Kidney epithelial cell (primary cell): ENCODE measurements at places on chromosomes 12 and 14.

DNA sequence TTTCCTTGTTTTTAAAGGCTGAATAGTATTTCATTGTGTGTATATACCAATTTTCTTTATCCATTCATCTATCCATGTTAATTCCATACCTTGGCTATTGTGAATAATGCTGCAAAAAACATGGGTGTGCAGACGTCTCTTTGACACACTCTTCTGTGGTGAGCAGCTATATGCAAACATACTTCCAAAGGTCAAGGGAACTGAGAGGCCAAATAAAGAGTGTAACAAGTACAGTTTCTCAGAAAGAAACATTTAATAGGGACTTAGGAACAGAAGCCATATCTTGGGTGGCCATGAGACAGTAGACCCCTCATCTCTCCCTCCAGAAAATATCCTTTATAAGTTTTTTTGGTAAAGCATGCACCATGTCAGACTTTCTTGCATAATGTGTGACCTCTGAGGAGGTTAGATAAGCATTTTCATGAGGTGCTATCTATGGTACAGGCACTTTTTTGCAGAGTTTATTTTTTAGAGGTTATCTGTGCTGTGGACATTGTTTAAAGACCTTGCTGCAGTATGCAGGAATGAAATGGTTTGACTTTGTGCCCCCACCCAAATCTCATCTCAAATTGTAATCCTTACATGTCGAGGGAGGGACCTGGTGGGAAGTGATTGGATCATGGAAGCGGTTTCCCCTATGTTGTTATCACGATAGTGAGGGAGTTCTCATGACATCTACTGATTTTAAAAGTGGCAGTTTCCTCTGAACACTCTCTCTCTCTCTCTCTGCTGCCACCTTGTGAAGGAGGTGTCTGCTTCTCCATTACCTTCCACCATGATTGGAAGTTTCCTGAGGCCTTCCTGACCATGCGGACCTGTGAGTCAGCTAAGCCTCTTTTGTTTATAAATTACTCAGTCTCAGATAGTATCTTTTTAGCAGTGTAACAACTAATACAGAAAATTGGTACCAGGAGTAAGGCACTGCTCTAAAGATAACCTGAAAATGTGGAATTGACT, 1202.3 kb downstream of the GALC start:
- DNase-seq = no peak

- no peak for DNase-seq
These were observed 99.0 kb downstream of the GARIN6 start for GRCh38 chr12:99746538-99746937.

DNA sequence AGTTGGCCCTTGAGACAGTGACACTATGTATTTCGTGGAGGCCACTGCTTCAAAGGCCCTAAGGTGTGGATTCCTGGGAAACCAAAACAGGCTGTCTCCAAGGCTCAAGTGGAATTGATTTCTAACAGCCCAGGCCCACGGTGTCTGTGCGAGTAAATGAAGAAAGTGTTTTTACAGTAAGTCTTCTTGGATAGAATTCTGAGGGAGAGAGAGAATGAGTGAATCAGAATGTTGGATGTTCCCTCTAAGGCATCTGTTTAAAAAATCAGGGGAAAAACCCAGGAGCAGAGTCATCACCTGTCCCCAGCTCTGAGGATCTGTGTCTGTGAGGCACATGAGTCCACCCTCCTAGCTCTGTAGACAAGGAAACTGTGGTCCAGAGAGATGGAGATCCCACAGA, 22.3 kb upstream of the BDKRB1 start:
- no peak for DNase-seq

DNA sequence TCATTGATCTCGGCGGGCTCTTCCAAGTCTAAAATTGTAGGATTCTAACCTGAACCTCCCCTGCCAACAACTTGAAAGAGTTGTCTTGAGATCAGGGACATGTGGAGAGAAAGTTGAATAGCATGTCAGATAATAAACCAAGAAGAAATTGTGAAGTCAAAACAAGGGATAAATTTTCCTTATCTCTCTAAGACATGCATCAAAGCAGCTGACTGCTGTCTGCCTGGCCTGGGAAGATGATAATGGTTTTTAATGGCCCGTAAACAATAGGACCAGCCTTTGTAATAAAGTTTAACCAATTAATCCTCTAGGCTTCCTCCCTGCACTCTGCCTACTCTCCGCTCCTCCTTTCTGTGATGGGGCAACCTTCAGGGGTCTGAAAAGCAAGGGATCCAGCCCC, 67.9 kb downstream of the DPF3 start:
- DNase-seq = no peak

- DNase-seq = no peak
These were observed 157.5 kb downstream of the C12orf75 start for GRCh38 chr12:105487963-105488362.

- DNase-seq = no peak
These were observed 74.6 kb downstream of the SCARB1 start for GRCh38 chr12:124788936-124789555.

- DNase-seq = no peak
These were observed 256.2 kb downstream of the BCL11B start for GRCh38 chr14:99015833-99016232.

DNA sequence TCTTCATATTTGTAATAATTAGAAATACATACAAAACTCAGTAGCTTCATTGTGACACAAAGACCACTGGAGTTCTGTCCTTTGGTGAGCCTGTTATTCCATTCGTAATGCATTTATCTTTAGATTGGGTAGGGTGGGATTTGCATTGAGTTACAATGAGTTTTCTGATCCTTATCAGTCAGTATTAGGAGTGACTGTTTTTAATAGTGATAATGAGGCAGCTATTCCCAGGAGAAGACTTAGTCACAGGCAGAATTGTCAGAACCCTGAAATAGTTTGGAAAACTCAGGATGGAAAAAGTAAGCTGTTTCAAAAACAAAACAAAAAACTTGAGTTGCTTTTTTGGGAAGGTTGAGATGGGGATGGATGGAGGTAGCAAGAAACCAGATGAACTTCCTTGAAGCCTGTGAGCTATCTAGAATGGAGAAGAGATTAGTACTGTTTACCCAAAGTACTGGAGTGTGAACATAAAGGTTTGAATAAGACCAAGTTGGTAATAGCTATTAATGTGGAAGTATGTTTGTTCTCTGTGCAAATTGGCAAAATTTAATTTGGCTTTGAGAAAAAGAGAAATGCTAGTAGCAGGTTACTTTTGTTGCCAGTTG, 38.6 kb downstream of the FBXO34 start:
- no peak for DNase-seq

- DNase-seq = no peak
These were observed at the start of gene NAA25 for GRCh38 chr12:112108202-112109079. TSS of gene NAA25 (minus strand) at chr12:112108783. CDS start at chr12:112108773, 10 bp downstream.

- DNase-seq = no peak
These were observed 352.7 kb downstream of the SYT1 start for GRCh38 chr12:79217306-79217705.

DNA sequence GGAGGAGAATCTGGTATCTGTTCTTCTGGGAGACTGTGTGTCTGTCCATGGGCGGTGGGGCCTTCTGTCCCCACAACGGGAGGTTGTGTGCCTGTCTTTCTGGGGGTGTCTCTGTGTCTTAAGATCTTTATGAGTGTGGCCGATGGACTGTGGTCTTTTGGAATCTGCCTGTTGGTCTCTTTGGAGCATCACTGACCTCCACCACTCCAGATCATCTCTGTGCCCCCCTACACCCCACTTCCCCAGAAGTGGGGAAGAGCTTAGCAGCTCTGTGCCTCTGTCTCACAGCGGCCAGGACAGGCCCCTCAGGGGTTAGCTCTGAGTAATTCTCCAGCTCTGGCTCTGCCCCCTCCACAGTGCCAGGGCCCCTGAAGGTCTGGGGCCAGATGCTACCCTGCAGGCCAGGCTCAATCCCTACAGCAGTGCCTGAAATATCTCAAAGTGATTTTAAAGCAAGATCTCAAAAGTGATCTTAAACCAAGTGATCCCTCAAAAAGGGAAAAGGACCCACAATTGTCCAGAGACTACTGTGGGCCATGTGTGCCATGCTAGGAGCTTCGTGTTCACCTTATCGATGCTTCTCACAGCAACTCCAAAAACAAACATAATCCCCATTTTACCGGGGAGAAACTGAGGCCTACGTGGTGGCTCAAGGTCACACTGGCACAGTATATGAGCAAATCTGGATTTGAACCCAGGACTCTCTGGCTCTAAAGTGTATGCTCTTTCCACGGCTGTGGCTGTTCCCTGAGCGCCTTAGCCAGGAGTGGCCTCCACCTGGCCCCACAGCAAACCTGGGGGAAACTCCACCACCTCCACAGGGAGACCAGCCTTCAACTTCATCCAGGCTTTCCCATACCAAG, 26.0 kb upstream of the KRT78 start:
- no peak for DNase-seq

- DNase-seq = no peak
These were observed 37.7 kb downstream of the RASAL1 start for GRCh38 chr12:113097716-113098440.

GRCh38 chr14:60254176-60254575, 5.2 kb downstream of the PPM1A start:
- DNase-seq = no peak

- DNase-seq = no peak
These were observed 85.7 kb downstream of the PPP2R5E start for GRCh38 chr14:63457498-63457897.

GRCh38 chr12:69254046-69254445, 14.7 kb downstream of the CPSF6 start:
- DNase-seq = no peak

DNA sequence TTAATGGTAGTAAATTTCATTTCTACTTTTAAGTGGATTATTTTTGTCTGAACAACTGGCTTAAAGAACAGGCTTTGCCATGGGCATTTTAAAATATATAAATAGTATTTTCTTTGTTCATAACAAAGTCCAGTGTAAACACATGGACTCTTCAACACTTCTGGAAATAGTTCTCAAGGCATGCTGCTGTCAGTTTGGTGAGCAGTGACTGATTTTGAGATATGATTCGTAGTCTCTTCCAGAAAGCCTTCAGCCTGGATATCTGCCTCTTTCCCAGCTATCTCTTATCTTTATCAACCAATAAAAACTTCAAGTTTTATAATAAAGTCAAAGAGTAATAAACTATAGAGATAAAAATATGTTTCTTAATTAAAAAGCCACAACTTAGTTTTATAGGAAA, 110.7 kb downstream of the NAV3 start:
- DNase-seq = no peak

DNA sequence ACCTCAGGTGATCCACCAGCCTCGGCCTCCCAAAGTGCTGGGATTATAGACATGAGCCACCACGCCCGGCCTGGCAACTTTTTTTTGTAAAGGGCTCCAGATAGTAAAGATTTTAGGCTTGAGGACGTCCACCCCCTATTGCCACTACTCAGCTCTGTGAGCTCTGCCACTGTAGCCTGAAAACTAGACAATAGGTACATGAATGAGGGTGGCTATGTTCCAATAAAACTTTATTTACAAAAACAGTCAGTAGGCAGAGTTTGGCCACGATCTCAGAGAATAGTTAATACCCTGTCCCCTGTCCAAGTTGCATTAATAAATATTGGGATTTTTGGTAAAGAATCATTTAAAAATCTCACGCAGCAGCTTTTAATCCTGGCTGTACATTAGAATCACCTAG, 90.1 kb downstream of the FOXN4 start:
- no peak for DNase-seq

DNA sequence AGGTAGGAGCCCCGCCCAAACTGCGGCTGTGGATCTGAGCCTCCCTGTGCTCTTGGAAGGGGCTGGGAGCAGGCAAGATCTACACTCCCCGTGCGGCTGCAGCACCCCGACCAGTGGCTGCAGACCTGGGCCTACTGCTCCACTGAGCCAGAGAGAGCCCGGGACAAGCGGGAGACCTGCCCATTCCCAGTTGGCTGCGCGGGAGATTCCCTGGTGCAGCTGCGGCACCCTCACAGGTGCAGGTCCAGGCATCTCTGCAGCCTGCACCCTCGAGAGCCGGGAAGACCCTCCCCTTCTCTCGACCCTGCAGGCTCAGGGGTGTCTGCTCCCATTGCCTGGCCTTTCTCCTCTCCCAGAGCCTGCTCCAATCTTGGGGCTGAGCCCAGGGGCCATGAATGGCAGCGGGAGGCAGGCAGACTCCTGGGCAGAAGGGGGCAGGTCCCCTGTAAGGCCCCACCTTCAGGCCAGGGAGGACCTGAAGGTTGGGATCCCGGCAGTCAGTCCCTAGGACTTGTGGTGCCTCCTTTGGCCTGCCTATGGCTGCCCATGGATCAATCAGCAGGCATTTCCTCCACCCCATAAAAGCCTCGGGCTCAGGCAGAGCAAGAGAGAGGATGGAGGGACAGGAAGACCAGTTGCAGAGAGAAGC, 8.8 kb upstream of the A2M start:
- DNase-seq = no peak

GRCh38 chr12:44889162-44889561, 13.0 kb upstream of the NELL2 start:
- DNase-seq = no peak

DNA sequence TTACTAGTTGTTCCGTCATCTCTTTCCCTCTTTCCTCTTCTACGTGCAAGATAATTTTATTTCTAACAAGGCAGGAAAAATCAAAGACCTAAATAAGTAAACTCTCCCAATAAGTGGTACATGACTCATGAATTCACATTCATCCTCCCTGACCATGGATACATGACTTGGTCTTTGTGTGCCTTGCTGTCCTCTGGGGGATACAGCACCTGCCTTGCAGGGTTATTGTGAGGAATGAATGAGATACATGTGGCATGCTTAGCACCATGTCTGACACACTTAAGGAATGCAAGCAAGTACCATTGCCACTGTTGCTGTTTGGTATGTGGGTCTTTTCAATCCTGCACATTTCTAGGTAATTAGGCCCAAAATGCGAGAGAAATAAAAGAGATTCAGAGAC, 208.4 kb downstream of the DPF3 start:
- DNase-seq = no peak

DNA sequence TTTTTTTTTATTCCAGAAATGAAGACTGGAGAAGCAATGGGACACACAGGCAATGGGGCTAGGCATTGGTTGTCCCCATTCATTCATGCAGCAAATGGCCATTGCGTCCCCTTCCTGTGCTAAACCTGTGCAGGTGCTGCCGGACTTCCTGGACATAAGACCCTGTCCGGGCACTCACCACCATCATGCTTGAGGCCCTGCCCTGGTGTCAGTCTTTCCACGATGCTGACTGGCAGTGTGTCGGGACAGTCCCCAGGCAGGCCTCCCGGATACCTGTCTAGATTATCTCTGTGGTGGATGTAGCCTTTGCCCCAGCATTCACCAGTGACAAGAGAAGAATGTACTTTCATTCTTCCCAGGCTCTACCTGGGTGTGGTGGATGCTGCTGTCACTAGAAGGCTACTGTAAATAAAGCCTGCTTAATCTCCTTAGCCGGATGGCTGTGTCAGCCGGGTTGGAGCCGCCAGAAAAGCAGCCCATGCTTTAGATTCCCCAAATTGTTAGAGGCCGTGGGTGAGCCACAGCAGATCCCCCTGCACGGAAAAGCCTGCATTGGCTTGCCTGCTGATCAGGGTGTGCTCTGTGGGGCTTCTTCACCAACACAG, 94.5 kb upstream of the PARP11 start:
- DNase-seq = no peak

GRCh38 chr12:40078266-40078665, 27.6 kb downstream of the SLC2A13 start:
- no peak for DNase-seq

DNA sequence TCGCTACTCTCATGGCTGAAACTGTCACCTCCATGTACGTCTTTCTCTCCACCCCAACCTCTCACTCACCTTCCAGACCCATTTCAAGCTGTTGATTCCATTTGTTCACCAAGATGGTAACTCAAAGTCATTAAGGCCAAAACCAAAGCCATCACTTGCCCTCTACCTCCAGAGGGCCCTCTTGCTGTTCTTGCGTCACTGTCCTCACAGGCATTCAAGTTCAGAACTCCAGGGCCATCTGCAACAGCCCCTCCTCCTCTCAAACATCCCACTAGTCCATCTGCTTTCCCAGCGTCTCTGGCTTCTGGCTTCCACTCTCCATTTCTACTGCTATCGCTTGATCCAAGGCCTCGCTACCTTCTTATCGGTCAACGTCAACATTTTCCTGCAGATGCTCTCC, 74.5 kb downstream of the VWF start:
- DNase-seq = no peak
